ENCODE measurements at places on chromosomes 12 and 14. TPM values are rescaled to one million over a fixed set of nuclear protein-coding genes. Genes with fewer than 3 reads are reported as not detected.

ABCC9 gene
- not detected for total RNA-seq

RHEBL1 gene
- 7.8 TPM for total RNA-seq

BEGAIN gene
- total RNA-seq = 10.0 TPM

TMEM63C gene
- 0.66 TPM for total RNA-seq

COX8C gene
- not detected for total RNA-seq

TAS2R30 gene
- 0.75 TPM for total RNA-seq

ATN1 gene
- total RNA-seq = 5.0 TPM

NTN4 gene
- not detected for total RNA-seq

WDHD1 gene
- total RNA-seq = 13.6 TPM

SYNDIG1L gene
- total RNA-seq = not detected

NOC4L gene
- 12.1 TPM for total RNA-seq

DDN gene
- 0.03 TPM for total RNA-seq

NIN gene
- 86.1 TPM for total RNA-seq

PTCSC3 gene
- total RNA-seq = not detected

SERPINA9 gene
- not detected for total RNA-seq

RBM25 gene
- total RNA-seq = 31.0 TPM

SLC7A7 gene
- total RNA-seq = 0.82 TPM

FIGNL2 gene
- total RNA-seq = 0.24 TPM

GDF11 gene
- total RNA-seq = 12.1 TPM

RNASE3 gene
- total RNA-seq = not detected

GALNT16 gene
- 0.16 TPM for total RNA-seq

ARMH4 gene
- 3.1 TPM for total RNA-seq

HECTD1 gene
- total RNA-seq = 131 TPM

ERC1 gene
- total RNA-seq = 14.4 TPM

LRP1-AS gene
- total RNA-seq = not detected

HSPB8 gene
- total RNA-seq = 32.6 TPM

EPYC gene
- 0.87 TPM for total RNA-seq

SSPN gene
- 2.9 TPM for total RNA-seq

SALL2 gene
- 0.85 TPM for total RNA-seq

DACT1 gene
- total RNA-seq = 9.7 TPM

SLC48A1 gene
- total RNA-seq = 12.7 TPM

DENND5B gene
- 14.8 TPM for total RNA-seq

GLIPR1L1 gene
- total RNA-seq = not detected

C12orf54 gene
- total RNA-seq = not detected

JKAMP gene
- total RNA-seq = 104 TPM

ENDOU gene
- not detected for total RNA-seq

CYP27B1 gene
- total RNA-seq = 3.1 TPM

OR6C2 gene
- not detected for total RNA-seq

RILPL1 gene
- total RNA-seq = 11.3 TPM

OR4E2 gene
- not detected for total RNA-seq

MGAT4C gene
- 0.08 TPM for total RNA-seq

BBS10 gene
- total RNA-seq = 12.5 TPM

FLRT2 gene
- 2.1 TPM for total RNA-seq
